ENCODE measurements at places on chromosomes 7 and 10. TPM values are rescaled to one million over a fixed set of nuclear protein-coding genes. Genes with fewer than 3 reads are reported as not detected.

SLC26A5 gene
- polyA plus RNA-seq, result not detected

BAMBI gene
- not detected for polyA plus RNA-seq

ANKRD30A gene
- polyA plus RNA-seq, result not detected

CCDC136 gene
- polyA plus RNA-seq, result 1.6 TPM

DRGX gene
- polyA plus RNA-seq, result not detected

NEUROD6 gene
- not detected for polyA plus RNA-seq

COL1A2 gene
- not detected for polyA plus RNA-seq

PAPSS2 gene
- 0.05 TPM for polyA plus RNA-seq

PLCE1 gene
- 0.30 TPM for polyA plus RNA-seq

LRRC18 gene
- polyA plus RNA-seq, result not detected

HOXA13 gene
- polyA plus RNA-seq, result not detected

EGFR gene
- polyA plus RNA-seq, result not detected

AMPH gene
- 0.11 TPM for polyA plus RNA-seq

MSMB gene
- not detected for polyA plus RNA-seq

UPK3B gene
- polyA plus RNA-seq, result not detected

ZNF138 gene
- 16.9 TPM for polyA plus RNA-seq

CYP2E1 gene
- polyA plus RNA-seq, result not detected

PTF1A gene
- not detected for polyA plus RNA-seq

VKORC1L1 gene
- polyA plus RNA-seq, result 2.8 TPM

SLC13A4 gene
- not detected for polyA plus RNA-seq

GBF1 gene
- 8.5 TPM for polyA plus RNA-seq

CC2D2B gene
- not detected for polyA plus RNA-seq

TMEM72 gene
- not detected for polyA plus RNA-seq

IFIT1B gene
- polyA plus RNA-seq, result not detected

PCGF5 gene
- 56.8 TPM for polyA plus RNA-seq

PRF1 gene
- 27.6 TPM for polyA plus RNA-seq

CFAP70 gene
- 0.69 TPM for polyA plus RNA-seq

PLPP4 gene
- polyA plus RNA-seq, result not detected

ANKRD22 gene
- polyA plus RNA-seq, result 0.54 TPM

EZH2 gene
- polyA plus RNA-seq, result 2.4 TPM

GIMAP1 gene
- polyA plus RNA-seq, result 104 TPM

RADIL gene
- 0.04 TPM for polyA plus RNA-seq

UPK3BL1 gene
- 26.5 TPM for polyA plus RNA-seq

EEPD1 gene
- 15.8 TPM for polyA plus RNA-seq

TFEC gene
- not detected for polyA plus RNA-seq

TMEM176A gene
- 0.38 TPM for polyA plus RNA-seq

RBAK gene
- polyA plus RNA-seq, result 4.1 TPM

RAPGEF5 gene
- polyA plus RNA-seq, result not detected

CYP17A1 gene
- not detected for polyA plus RNA-seq

PLXDC2 gene
- not detected for polyA plus RNA-seq

TAS2R3 gene
- not detected for polyA plus RNA-seq

AKR1C4 gene
- polyA plus RNA-seq, result not detected

ACHE gene
- polyA plus RNA-seq, result not detected

SUMF2 gene
- 156 TPM for polyA plus RNA-seq

SP8 gene
- not detected for polyA plus RNA-seq

RPEL1 gene
- not detected for polyA plus RNA-seq

FXYD4 gene
- not detected for polyA plus RNA-seq
